ENCODE measurements at places on chromosomes 13 and 19.

GRCh38 chr19:13689085-13689484 is 75.2 kb upstream of the MRI1 start:
- no peak for DNase-seq

GRCh38 chr19:11192957-11193939 is 4.1 kb downstream of the KANK2 start:
- DNase-seq: no peak

- peak; percentile 30 for DNase-seq
Observed at GRCh38 chr19:46428239-46429135, at the start of gene PNMA8C. PNMA8C (minus strand) TSS chr19:46428936; CDS start chr19:46428359, 577 bp downstream.

GRCh38 chr19:407511-408440 is 1.2 kb downstream of the C2CD4C start:
- no peak for DNase-seq

DNA sequence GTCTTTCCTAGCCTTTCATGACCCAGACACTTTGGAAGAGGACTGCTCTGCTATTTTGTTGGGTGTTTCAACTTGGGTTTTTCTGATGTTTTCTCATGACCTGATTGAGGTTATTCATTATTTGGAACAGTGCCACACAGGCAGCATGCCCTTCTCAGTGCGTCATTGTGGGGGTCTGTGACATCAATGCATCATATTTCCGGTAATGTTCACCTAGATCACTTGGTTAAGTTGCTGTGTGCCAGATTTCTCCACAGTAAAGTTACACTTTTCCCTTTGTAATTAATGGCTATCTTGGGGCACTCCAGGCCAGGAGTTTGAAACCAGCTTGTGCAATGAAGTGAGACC is 124.4 kb downstream of the SIPA1L3 start:
- no peak for DNase-seq

DNA sequence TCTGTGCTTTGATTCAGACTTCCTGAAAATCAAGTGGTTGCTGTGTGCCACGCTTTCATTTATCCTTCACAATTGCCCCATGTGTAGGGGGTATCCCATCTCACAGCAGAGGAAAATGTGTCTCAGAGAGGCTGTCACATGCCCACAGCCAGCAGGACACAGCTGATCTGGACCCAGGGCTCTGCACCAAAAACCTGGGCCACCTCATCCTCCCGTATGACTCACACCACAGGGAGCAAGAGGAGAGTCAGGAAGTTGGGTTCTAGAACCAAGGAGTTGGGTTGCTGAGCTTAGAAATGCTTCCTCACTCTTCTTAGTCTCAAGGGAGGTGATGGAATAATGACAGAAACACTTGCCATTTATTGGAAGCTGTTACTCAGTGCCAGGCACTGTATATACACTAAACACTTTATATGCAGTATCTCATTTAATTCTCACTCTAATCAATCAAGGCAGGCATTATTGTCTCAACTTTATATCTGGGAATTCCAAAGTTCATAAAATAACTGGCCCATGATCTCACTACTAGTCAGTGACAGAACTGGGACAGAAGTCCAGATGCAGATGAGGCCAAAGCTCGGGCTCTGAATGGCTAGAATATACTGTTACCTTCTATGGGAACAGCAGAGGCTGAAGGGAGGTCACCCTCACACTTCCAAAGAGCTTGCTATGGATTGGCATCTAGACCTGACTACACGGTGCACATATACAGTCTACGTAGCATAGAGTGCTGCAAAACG is 47.7 kb upstream of the ATP12A start:
- DNase-seq: no peak

GRCh38 chr19:10226376-10227025 is 4.6 kb downstream of the S1PR2 start:
- no peak for DNase-seq

DNA sequence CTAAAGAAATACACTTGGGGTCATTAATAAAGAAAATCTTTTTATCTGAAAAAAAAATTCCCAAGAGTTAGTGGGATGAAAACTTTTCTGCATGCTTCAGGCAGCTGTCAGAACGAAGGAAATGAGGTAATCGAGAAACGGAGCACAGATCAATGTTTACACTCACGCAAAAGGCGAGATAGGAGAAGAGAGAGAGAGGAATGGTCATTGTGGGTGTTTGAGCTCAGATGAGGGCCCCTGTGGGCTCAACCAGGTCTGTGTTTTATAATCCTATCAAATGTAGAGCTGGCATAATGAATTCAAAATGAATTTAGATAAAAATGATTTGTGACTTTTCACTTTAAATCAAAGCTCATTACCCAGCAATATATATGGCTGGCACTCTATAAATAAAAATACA is 6.3 kb upstream of the RXFP2 start:
- no peak for DNase-seq

DNA sequence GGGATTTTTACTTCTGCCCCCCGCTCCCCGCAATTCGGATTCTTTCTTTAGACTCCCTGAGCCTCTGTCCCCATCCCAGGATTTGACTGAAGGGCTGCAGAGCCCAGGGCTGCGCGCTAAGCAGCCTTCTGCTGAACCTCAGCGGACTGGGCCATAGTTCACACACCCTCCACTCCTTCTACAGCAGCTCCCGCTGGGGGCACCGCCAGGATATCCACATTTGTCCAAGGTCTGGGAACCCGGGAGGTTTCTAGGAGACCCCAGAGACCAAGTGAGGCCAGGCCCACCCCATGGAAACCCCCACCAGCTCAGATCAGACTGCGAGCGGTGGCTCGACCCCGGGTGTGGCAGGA is 463.3 kb downstream of the ITGBL1 start:
- DNase-seq: no peak

DNA sequence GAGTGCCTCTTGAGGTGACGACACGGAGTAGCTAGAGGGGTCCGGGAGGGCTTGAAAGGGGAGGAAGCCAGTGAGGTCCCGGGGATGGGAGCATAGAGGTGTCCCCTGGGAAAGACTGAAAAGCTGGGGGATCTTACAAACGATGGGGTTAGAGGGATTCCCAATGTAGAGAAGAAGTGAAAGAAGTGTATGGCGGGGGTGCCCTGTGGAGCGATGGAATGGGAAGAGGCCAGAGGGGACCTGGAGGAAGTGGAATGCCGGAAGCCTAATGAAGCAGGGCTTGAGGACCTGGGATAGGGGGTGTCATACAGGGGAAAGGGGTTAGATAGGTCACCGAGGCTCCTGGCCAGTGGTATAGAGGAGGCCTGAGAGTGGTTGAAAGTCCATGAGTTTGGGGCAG is 580 bp downstream of the AP2A1 start:
- no peak for DNase-seq

DNA sequence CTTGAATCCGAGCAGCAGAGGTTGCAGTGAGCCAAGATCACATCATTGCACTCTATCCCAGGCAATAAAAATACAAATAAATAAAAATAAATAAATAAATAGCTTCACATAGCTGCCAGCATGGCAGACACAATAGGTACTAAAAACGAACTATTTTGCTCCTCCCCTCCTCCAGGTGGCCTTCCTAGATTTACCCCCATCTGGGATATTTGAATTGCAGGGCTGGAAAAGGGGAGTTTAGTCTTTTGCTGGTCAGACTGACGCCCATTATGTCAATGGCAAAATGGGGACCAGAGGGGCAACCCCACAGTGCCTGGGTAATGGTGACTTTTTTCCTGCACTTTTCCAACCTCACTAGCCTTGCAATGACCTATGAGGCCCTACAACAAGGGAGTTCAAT is 640 bp upstream of the GMFG start:
- no peak for DNase-seq

DNA sequence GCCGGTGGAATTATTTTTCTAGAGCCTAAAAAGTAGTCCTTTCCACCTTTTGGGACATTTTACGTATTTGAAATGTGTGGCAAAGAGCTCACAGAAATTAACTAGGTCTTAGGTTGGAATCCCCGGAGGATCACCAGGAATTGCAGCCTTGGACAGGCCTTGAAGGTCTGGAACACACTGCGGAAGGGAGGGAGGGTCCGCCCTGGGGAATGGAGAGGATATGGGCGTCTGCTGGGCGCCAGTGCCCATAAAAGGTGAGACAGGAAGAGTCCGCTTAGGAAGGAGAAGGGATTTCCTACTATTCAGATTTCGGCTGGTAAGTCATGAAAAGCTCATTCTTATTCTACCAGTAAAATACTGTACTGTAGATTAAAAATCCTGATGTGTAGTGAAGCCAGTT is 111.9 kb downstream of the COL4A2 start:
- no peak for DNase-seq
